ENCODE measurements at places on chromosomes 16 and 17.

DNA sequence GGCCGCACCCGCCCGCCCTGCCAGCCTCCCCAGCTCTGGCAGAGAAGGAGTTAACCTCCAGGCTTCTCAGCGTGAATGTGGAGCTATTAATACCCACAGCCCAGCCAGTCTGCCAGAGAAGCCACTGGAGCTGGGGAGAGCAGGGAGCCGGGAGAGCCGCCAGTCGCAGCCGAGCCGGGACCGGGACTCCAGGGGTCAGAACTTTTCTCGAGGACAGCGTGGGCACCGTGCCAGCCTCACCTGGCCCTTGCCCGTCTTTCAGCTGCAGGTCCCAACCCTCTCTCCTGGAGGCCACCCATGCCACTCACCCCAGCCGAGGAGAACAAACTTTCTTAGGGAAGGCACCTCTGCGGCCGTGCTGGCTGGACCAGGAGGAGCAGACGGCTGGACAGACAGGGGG is 33.8 kb upstream of the SBK1 start:
- no peak for DNase-seq

GRCh38 chr16:89426736-89427530 is 63.4 kb downstream of the ANKRD11 start:
- no peak for DNase-seq

GRCh38 chr16:3541527-3542155 is 35.6 kb downstream of the NLRC3 start:
- no peak for DNase-seq

DNA sequence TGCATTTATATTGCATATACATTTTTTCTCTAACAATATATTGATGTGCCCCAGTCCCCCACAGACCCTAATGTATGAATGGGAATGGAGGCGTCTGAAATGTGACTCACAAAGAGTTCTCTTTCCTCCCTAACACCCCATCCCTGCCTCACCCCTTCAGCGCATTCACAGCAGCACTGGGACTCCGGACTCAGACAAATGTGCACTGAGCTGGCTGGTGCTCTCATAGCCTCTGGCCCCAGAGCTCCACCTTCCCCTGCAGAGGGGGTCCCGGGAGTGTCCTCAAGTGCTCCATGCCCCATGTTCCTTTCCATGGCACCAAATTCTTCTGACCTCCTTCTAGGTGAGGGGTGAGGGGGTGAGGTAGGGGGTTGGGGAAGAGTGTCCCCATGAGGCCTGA is 20.6 kb downstream of the NPTX1 start:
- no peak for DNase-seq
